Right forelimb (tissue), 1 donor: ENCODE measurements at places on chromosomes 2 and 18.

DNA sequence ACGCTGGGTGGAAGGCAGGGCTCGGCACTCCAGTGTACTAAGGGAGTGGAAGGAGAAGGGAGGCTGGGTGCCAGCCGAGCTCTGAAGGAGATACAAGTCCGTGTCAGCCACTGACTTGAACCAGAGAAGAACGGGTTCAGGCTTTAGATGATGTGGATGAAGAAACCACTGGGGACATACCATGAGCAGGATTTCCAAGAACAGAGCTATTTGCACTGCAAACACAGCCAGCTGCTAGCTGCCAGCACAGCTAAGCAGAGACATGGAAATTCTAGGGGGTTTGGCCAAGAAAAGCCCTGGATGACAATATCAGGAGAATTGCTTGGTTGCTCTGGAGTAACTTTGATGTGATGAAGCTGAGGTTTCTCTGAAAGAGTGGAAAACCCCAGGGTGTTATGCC lies 5.2 kb downstream of the CD207 start:
- DNase-seq = no peak

- no peak for DNase-seq
Observed at GRCh38 chr2:157052685-157053224, 204.8 kb upstream of the GALNT5 start.

DNA sequence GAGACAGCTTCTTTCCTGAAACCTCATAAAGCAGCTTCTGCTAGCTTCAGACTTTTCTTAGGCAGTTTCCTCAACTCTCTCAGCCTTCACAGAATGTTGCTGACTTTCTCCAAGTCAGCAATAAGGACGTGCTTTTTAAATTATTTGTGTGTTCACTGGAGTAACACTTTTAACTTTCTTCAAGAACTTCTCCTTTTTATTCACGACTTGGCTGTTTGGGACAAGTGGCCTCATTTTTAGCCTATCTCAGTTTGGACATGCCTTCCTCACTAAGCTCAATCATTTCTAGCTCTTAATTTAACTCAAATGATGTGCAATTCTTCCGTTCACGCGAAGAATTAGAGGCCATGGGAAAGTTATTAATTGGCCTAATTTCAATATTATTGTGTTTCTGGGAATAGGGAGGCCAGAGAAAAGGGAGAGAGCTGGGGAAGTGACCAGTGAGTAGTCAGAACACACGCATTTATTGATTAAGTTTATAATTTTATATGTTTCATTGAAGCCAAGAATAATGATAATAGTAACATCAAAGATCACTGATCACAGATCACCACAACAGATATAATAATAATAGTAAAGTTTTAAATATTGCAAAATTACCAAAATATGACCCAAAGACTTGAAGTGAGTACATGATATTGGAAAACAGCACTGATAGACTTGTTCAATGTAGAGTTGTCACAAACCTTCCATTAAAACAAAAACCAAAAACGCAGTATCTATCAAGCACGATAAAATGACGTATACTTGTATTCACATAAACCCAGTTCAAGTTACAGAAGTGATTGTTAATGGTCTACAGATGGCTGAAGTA lies 4.8 kb downstream of the REG1A start:
- no peak for DNase-seq

DNA sequence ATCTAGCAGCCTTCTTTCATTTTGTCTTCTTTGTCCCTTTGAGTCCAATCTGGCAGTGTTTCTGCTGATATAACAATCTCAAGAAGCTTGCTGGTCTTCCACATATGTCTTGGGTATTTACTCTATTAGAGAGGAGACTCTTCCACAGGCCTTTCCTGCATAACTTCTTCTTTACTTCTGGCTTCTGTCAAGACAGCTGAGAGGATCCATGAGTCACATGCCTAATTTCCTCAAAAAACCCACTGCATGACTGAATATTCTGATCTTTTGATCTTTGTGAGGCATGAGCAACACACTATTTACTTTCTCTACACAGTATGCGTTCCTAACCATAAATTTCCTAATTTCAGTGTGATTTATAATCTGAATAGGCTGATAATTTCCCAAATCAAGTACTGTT lies 5.1 kb upstream of the DCC start:
- no peak for DNase-seq

DNA sequence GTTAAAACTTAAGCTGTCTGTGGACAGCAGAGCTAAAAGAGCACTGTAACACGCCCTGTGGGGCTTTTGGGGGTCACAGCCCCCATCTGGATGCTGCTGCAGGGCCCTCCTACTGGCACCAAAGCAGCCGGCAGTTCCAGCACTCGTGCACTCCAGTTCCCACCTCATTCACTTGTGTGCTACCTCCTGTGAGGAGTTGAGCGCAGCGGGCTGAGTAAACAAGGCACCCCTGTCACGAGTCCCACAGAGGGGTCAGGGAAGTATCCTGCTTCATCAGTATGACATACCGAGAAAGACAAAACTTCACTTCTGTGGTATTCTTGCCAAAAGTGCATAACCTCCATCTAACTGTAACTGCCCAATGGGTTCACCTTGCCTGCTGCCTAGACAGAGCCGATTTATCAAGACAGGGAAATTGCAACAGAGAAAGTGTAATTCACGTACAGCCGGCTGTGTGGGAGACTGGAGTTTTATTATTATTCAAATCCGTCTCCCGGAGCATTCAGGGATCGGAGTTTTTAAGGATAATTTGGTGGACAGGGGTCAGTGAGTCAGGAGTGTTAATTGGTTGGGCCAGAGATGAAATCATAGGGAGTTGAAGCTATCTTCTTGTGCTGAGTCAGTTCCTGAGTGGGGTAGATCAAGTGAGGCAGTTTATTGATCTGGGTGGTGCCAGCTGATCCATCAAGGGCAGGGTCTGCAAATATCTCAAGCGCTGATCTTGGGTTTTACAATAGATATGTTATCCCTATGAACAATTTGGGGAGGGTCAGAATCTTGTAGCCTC lies 41.6 kb downstream of the TMEM17 start:
- DNase-seq = no peak

DNA sequence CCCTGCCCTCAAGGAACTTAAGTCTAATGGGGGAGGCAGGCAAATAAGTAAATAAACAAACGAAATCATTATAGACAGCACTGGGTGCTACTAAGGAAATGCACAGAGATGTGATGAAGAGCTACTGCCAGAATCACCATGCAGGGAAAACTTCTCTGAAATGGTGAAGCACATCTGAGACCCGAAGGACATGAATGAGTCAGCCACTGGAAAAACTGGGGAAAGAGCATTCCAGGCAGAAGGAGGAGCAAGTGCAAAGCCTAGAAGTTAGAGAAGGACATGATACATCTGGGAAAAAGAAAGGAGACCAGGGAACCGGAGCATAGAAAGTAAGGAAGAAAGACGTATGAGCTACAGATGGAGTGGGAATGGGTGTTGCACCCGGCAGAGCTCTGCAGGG lies 56.8 kb downstream of the TGFA start:
- DNase-seq = no peak
